ENCODE measurements at places on chromosomes 4 and X.

GRCh38 chr4:173556398-173557131 lies 26.5 kb upstream of the HAND2 start:
- no peak for DNase-seq

DNA sequence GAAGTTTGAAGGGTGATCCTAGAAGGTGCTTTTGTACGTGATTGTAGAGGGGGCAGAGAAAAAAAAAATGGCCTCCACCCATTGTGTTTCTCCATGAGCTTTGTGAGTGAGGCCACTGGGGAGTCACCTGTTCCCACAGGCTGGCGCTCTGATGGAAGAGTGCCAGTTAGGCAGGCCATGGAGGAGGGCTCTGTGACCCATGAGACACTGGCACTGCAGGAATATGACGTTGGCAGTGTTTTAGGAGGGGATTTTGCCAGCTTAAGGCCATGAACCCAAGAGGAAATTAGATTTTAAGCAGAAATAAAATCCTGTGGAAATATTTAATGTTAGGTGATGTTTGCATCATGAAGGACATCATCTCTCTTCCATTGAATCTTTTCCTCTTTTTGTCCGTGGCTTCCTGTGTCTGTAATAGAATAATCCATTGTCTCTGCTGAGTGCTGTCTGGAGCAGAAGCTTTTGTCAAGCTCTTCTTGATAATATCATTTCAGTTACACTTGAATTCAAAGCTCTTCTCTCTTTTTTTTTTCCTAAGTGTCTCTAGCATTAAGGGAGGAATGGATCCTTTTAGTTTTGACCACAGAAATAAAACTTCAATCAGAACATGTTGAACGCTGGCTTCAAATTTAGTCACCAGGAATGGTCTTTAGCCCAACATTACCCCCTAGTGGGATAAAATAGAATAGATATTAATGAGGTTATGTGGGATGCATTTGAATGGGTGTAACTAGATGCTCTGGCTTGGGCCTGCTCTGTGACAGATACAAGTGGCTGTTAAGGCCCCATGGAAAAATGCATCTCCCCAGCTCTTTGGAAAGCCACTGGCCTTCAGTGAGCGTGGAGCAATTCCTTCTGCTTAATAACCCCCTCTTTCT lies 41.0 kb upstream of the UCP1 start:
- no peak for DNase-seq

- no peak for DNase-seq
Observed at GRCh38 chrX:57918750-57919436, 8.6 kb upstream of the ZXDA start.

- DNase-seq, result no peak
Observed at GRCh38 chr4:139606579-139607501, 50.8 kb upstream of the SETD7 start.

DNA sequence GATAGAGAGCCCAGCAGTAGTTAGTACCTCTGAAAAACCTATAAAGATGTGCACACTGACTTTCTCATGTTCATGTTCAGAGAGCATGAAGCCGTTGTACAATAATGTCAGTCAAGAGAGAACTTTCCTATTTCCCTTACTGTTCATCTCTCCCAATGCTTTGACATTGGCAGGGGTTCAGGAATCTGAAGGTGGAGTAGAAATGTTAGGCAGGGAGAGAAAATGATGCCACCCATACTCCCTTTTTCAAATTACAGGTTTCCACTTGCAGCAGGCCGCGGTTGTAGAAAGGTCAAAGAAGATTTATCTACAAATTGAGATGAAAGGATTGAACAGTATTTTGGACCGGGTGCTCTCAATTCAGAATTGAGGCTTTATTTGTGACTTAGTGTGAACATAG lies 84.3 kb downstream of the DCAF8L2 start:
- no peak for DNase-seq

DNA sequence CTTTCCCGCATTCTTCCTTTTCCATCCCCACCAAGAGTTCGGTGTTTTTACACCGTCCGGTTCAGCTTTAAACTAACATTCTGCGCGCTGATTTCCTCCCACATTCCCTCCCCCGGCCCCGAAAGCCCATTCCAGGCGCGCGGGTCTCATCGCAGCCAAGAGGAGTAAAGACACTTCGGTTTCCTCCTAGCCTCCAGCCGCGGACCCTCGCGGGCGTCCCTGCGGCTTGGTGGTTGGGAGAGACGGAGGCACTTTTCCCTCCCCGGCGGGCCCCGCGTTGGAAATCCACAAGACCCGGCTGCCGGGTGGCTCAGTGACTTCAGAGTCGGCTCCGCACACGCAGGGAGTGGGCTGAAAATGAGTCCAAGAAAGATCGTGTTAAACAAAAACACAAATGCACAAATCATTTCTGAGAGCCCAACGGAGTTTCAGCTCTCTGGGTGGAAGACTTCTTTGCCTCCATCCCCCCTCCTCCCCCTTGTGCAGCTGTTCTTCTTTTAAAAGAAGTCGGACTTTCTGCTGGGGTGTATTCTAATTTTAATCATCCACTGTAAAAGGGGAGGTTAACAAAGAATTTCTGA lies 2.0 kb upstream of the ARX start:
- no peak for DNase-seq

GRCh38 chr4:45004847-45005565 lies 278.6 kb upstream of the GNPDA2 start:
- DNase-seq, result no peak

GRCh38 chr4:60522265-60522664 lies 677.9 kb upstream of the ADGRL3 start:
- DNase-seq, result no peak

Data from mesenteric fat pad (tissue), 1 donor.